H7 (cell line): ENCODE measurements at places on chromosomes 3 and 15. TPM values are rescaled to one million over a fixed set of nuclear protein-coding genes. Genes with fewer than 3 reads are reported as not detected.

DNA sequence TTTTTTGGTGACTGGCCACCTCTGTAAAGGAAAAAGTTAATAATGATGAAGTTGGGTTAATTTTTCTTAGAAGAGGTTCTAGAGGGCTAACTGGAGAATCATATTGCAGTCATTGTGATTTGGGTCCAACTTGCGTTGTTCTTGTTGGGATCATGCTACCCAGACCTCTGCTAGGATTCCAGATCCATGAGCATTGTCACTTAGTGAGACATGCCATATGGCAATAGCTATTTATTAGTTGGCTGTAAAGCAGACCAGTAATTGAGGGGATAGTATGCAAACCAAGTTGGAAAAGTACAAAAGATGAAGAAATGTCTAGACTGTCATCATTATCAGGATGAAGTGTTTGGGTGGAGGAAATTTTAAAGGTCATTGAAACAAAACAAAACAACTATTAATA lies 30.7 kb upstream of the P2RY12 start:
- no peak for DNase-seq

- no peak for DNase-seq
These were observed 22.4 kb downstream of the GJD2 start for GRCh38 chr15:34732430-34732829.

DNA sequence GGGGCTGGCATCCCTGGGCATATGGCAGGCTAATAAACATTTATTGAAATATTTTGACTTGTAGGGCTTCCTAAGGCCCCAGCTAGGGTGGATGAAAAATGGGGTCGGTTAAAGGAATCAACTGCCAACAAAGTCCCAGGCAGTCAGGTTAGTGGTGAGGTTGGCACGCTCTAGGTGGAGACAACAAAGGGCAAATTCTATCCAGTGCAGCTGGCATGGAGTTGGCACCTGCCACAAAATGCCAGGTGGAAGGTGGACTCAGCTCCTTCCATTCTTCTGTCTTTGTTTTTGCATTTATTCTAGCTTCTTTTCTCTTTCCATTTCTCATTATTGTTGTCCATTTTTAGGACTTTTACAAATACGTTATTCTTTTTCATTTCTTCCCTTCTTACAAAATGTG lies 31.0 kb downstream of the LCMT2 start:
- DNase-seq, result no peak

DNA sequence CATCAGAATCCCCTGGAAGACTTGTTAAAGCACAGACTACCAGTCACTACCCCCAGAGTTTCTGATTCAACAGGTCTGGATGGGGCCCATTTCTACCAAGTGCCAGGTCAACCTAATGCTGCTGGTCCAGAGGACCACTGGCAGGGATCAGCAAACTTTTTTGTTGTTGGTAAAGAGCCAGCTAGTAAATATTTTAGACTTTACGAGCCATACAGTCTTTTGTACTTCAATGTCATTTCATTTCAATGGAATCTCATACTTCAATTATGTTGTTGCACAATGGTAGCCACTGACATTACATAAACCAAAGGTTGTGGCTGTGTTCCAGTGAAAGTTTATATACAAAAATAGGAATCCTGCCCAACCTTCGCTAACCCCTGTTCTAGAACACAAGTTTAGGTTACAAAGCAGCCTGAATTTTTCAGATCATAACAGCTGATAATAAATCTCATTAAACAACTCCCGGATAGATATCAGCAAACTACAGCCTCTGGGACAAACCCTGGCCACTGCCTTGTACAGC lies 28.7 kb downstream of the ULK4 start:
- DNase-seq, result no peak

DNA sequence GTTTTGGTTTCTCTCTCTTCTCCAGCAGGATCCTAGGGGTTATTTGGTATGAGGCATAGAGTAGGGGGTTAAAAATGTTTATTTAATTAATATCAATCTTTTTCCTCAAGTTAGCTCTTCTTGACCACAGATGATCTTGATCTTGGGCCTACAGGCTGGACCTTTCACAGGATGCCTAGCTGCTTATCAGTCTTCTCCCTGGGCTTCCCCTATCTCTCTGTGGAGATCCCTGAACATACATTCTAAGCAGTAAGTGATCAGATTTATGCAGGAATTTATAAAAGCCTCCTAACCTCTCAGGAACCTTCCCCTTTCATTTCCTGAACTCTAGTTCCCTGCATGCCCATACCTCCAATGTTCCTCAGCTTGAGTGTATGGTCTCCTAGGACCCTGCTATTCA lies 428.3 kb downstream of the TBC1D5 start:
- no peak for DNase-seq

GRCh38 chr15:33309602-33310276 lies 1.0 kb upstream of the RYR3 start:
- peak; percentile 57 for DNase-seq

- DNase-seq, result no peak
These were observed 167.9 kb downstream of the BBX start for GRCh38 chr3:107690522-107691138.

DNA sequence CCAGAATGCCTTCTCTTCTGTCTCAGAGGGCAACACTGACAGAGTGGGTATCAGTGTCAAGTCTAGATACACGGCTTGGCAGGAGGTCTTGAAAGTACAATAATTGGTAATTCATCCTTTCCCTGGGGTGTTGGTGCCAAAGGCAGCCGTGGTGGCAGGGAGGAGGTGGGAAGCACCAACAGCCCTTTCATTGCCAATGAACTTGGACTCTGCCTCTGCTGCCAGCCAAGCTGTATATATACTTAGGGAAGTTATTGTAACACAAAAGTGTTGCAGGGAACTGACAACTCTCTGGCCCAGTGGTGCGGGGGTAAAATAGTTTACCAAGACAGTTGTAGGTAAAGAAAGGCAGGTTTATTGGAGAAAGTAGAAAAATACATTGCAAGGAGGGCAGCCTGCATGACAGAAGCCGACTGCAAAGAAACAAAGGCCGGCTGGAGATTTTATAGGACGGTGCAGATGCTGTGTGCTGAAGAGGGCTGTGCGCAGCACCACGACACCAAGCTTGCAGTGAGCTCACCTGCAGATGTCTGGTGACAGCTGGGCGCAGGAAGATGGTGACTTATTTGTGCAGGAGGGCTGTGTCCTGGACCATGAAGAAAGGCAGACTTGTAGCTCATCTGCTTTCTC lies 4.0 kb upstream of the FAM3D start:
- DNase-seq, result no peak

DNA sequence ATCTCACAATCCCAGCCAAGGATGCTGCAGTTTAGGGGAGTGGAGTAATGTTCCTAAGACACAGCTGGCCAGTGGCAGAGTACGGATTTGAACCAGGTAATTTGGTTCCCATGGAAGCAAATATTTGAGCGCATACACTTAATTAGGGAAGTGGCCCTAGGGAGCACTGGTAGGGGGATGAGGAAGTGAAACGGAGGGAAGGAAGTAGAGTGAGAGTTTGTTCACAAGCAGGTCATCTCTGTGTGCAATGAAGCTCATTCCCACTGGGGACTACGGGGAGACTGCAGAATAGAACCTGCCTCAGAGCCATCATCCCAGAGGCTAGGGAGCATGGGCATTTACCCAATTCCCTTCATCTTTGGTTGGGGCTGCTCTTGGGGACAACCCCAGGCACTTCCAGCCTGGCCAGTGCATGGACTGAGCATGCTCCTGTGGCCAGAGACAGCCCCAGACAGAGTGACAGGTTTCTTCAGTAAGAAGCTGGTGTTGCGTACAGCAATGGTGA lies 317.2 kb upstream of the PROK2 start:
- DNase-seq, result no peak

DNA sequence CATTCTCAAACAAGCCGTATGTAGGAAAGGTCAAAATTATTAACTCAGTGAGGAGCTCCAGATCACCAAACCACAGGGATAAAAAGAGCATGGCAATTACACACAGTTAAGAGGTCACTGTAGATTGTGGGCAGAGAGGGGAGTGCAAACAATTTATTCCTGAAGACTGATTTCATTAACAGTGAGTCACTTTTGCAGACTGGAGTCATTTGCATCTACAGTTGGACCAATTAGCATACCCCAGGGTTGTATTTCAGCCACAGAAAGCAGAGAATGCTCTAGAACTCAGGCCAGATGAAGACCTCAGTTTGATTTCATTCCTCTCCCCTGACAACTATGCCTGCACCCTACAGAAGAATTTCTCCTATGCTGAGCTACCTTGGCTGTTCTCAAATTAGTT lies 40.1 kb downstream of the SETMAR start:
- DNase-seq, result no peak

DNA sequence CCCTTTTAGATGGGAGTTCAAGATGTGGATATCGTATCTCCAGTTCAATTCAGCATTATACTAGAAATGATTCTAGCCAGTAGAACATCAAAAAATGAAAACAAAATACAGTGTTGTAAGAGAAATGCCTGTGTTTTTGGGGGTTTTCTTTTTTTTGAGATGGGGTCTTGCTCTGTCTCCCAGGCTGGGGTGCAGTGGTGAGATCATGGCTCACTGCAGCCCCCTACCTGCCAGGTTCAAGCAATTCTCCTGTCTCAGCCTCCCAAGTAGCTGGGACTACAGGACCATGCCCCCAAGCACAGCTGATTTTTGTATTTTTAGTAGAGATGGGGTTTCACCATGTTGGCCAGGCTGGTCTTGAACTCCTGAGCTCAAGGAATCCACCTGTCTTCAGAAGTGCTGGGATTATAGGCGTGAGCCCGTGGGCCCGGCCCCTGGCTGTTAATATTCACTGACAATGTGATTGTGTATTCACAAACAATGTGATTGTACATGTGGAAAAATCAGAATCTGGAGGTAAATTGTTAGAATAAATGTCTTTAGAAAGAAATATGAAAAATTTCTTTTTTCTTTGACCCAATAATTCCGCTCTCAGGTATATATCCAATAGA lies 59.0 kb downstream of the ARIH1 start:
- DNase-seq, result no peak

DNA sequence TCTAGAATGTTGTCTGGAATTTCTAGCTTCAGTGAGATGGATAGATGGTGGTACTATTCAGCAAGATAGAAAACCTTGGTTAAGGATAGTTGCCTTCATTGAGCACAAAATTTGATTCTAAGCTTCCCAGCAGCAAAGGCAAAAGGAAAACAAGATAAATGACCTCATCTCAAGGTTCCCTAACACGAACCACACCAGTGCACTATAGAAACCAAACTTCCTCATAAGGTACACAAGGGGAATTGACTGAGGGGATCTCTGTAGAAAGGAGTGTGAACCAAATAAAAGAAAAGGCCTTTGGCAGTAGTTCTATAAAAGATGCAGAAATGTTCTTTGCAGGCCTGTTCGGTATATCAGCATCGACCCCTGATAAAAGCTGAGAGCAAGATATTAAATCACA lies 288.9 kb downstream of the SHQ1 start:
- no peak for DNase-seq

GRCh38 chr3:155131104-155131503 lies 51.0 kb downstream of the MME start:
- DNase-seq, result no peak

DNA sequence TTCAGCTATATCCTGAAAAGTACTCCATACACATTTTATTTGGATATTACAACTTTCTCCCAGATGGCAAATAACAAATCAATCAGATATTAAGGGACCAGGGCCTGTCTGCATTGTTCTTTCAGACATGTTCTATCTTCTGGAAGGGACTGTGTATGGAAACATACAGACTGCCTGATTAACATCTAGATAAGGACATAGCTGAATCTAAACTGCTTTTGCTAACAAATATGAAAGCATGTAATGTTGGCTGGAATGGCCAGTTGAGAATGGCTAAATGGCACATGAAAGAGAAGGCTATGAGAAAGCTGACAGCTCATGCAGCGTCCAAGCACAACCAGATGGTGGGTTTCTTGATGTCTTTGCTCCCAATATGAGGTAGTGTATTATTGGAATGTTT lies 149.4 kb downstream of the CFAP20DC start:
- no peak for DNase-seq

- DNase-seq, result no peak
These were observed 9.9 kb upstream of the EPB42 start for GRCh38 chr15:43230640-43231115.

DNA sequence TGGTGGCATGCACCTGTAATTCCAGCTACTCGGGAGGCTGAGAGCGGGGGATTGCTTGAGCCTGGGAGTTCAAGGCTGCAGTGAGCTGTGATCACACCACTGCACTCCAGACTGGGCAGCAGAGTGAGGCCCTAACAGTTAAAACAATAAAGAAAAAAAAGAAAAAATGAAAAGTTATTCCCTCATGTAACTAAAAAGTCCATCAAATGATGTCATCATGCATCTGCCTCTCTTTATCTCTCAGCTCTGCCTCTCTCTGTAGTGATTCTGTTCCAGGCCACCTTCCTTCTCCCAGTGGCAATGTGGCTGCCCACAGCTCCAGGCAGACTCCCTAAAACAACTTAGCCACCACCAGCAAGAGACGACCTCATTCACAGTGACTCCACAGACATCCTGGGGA lies 31.5 kb upstream of the TRH start:
- DNase-seq, result no peak

GRCh38 chr3:119237299-119237698 lies 3.4 kb downstream of the B4GALT4 start:
- DNase-seq, result no peak

DNA sequence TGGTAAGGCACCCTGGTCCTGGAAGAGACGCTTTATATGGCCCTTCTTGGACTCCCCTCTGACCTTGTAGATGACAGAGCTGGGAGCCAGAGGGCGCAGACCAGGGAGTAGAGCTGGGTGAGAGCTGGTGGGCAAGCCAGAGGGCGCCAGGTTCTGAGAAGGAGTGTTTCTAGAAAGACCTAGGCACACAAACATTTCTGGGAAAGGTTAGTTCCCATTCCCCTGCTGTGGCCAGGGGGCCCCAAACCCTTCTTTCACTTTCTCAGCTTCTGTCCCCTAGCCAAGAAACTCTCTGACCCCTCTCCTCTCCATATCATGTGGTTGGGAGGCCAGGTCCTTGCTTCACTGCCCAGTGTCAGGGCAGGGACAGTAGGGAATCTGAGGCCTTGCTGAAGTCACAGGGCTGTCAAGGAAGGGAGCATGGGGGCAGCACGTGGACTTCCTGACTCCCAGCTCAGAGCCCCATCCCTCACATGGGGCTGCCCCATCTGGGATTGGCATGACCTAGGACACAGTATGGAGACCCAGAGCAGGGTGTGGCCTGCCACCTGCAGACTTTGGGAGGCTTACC lies 3.6 kb downstream of the HEMK1 start:
- DNase-seq, result no peak

DUOX1 gene
- 0.24 and 0.37 TPM in 2 replicates for total RNA-seq

AGBL1 gene
- total RNA-seq, result not detected in 2 replicates

TKT gene
- total RNA-seq, result 1,918 and 2,169 TPM in 2 replicates

USP50 gene
- not detected in 2 replicates for total RNA-seq

GABRR3 gene
- total RNA-seq, result not detected in 2 replicates

AP2M1 gene
- total RNA-seq, result 567 and 667 TPM in 2 replicates

SLC22A13 gene
- total RNA-seq, result 0.11 and 0.24 TPM in 2 replicates

SUSD5 gene
- 0.59 TPM in 2 replicates for total RNA-seq

RCN2 gene
- 130 and 158 TPM in 2 replicates for total RNA-seq

PIGX gene
- 18.0 and 25.9 TPM in 2 replicates for total RNA-seq

FNDC3B gene
- total RNA-seq, result 24.2 and 28.7 TPM in 2 replicates

RARB gene
- total RNA-seq, result 0.78 and 2.0 TPM in 2 replicates
